NCI-H446 (cell line): ENCODE measurements at places on chromosomes 6 and 20.
A peak's percentile ranks its signal among the peaks of the same experiment; 100 is the strongest.

DNA sequence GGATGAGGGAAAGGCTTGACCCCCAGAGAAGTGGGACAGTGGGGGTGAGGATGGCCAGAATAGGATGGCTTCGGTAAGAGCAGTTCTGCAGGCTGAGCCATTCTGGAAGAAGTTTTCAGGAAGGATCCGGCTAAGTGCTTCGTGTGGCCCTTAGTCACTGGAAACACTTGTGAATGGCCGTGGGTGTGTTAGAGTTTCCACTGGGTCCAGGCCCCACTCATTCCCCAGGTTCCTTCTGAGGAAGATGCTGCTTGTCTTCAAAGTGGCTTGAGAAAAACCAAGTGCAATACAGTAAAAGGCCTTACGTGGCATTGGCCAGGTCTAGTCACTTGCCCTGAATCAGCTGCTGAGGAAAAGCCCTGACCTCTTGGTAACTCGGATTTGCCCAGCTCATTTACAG lies 27.9 kb downstream of the MANBAL start:
- no peak for DNase-seq

- no peak for DNase-seq
These were observed 27.9 kb upstream of the SLC2A12 start for GRCh38 chr6:134080171-134080795.

DNA sequence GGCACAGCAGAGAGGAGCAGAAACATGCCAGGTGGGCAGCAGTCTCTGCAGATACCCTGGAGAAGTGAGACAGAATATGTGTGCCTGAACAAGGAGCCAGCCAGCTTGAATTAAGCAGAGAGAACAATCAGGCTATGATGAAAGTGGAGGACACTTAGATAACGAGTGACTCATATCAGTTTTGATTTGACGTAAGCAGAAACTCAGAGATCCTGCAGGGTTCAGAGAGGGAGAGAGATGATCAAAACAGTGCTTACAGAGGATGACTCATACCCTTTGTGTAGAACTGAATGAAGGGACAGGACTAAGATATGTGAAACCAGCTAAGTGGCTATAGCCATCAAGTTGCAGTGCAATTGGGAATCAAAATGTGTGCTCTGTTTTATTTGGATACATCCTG lies 300.7 kb downstream of the TENT5A start:
- DNase-seq, result no peak

DNA sequence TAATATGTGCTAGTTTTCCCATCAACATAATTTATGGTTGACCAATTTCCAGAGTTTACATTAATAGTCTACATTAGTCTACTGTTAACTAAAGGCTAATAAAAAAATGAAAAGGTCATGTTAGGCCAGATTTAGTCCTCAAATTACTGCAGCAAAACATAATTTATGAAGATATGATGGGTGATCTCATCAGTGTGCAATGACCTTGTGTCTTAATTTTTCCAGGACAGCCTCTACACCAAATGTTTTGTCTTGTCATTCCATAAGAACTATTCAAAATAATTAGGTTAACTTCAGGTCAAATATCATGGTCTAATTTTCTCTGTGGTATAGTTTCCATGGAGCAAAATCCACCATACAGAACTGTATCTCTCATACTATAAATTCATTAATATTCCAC lies 234.2 kb downstream of the COL12A1 start:
- DNase-seq, result no peak

DNA sequence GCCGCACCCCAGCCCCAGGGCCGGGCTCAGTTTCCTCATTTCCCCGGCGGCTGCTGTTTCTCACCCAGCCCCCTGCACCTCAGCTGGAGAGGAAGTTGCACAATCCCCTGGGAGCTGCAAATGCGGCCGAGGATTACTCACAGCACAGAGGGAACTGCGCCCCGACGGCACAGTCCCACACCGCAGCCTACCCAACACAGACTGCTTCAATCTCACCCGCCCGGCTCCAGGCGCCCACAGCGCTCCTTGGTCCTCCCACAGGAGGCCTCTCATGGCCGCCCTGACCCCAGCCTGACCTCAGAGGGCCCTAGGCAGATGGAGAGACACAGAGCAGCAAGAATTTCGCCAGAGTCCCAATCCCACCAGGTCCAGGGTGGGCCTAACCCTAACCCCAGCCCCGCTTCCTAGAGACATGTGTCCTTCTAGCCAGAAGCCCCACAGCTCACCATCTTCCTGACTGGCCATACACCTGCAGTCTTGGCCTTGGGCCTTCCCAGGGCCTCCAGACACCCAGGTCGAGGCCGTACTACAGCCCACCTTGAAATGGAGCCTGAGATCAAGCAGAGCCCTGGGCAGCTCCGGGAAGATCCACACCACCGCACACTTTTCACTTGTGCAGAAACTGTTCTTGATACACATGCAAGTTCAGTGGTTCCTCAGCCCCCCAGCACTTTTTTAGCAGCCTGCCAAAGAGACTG lies 11.7 kb downstream of the TFEB start:
- DNase-seq, result no peak

- DNase-seq, result peak; percentile 5
These were observed 405.3 kb upstream of the HS3ST5 start for GRCh38 chr6:114747995-114748625.

- no peak for DNase-seq
These were observed 160.8 kb downstream of the UBE3D start for GRCh38 chr6:82904860-82905259.

GRCh38 chr6:133033263-133033662 lies 207.9 kb upstream of the EYA4 start:
- no peak for DNase-seq

DNA sequence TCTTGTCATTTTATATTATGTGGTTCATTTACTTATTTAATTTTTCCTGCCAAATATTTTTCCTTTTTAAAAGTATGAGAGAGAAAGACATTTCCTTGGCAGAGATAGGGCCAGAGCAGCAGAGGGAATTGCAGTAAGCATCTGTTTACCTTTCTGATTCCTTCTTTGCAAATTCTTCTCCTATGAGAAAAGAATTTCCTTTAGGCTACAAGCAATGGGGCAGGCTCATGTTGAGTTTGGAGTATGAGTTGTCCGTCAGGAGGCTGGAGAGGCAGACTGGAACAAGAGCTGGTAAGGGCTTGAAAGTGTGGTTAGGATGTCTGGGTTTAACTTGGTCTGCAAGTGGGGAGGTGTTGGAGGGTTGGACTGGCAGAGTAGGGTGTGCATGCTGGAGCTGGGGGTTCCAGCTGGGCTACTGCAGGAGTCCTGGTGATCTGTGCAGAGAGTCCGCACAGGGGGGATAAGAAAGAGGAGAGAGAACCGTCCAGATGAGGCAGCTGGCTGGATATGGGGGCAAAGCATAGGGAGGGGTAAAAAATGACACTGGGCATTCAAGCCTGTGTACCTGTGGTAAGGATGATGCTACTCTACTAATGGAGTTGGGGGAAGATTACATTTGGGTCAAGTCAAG lies 19.7 kb downstream of the TIAM2 start:
- DNase-seq, result no peak
